ENCODE measurements at places on chromosomes 6 and 20.

DNA sequence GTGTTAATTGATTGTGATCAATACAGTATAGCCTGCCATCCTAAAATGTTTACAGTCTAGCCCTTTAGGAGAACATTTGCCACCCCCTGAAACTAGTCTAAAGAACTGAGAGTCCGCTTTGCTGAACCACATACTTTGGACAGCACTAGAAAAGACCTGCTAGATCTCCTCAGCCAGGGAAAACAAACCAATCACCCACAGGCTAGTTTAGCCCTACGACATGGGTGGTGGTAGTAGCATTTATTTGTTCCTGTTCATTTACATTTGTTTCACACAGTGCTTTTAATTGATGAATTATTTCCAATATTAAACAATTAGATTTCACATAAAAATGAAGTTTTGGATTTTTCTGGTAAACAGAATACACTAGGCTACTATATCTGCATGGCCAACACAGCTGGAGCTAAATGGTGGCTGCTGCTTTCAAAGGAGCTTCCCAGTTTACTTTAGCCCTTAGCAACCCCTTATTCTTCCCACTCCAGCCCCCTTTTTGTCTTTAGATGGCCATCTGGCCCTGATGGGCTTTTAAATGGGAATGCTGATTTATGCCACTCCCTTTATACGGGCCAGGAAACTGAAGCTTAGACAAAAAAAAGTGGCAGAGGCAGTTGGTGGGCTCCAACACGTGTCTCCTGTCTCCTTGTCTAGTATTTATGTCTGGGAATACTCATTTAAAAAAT is 72.4 kb downstream of the ADGRG6 start:
- no peak for DNase-seq

DNA sequence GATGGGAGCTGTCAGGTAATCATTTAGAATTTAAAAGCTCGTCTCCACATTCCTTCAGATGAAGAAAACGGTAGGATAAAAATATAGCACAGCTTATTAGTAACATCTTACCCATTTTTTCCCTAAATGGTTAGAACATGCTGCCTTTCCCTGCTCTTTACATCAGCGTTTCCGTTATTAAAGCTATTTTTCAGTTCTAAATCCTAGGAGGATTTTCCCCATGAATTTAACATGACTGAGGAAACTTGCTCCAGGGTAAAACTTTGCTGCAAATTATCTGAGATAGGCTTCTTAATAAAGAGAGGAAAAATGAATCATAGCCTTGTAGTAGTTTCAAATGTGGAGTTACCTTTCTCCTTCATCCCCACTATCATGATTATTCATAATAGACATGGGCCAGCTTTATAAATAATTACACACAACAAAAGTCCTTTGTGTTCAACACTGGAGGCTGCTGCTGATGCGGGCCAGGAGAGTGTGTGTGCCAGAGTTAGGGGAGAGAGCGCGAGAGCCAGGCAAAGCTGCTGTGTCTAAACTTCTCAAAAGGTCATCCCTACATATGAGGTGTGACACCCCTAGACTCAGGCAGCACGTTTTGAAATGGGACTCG is 24.4 kb downstream of the MYLIP start:
- no peak for DNase-seq

DNA sequence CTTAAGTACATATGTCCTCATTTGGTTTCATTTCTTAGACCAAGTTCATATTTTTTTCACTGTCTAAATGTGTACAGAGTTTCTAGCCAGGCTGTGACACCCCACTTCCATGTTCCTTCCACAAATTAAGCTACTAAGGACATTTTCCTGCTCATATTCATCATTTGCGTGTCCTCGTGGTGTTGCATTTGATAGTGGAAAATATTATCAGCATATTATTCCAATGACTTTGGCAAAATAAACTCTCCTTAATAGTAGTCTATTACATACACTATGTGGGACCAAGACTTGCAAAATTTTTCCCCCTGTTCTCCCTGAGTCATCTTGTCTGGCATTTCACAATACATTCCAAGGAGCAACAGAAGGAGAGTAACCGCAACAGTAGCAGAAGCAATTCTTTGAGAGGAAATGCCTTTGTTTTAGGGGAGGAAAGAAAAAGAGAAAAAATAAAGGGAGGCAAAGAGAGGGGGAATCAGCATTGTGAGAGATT is 599.2 kb downstream of the COL12A1 start:
- no peak for DNase-seq

DNA sequence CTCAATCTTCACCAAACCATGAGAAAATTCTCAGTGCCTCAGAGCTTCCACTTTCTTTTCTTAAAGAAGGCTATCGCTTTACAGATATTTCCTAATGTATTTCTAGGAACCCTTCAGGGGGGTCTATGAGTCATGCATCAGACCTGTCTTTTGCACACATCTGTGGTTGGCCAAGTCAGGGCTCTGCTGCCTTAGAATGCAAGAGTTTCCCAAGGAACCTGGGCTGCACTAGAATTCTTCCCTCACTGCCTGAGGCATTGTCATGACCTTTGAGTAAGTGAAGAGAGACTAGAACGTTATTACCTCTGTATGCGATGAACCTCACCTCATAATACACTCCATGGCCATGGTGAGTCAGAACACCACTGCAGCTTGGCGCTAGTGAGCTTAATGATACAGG is 365.0 kb upstream of the ID4 start:
- no peak for DNase-seq

DNA sequence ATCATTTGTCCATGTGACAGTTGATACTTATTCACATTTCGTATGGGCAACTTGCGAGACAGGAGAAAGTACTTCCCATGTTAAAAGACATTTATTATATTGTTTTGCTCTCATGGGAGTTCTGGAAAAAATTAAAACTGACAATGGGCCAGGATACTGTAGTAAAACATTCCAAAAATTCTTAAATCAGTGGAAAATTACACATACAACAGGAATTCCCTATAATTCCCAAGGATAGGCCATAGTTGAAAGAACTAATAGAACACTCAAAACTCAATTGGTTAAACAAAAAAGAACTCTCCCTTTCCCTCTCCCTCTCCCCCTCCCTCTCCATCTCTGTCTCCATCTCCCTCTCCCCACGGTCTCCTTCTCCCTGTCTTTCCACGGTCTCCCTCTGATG is 19.4 kb upstream of the EIF2S2 start:
- no peak for DNase-seq

GRCh38 chr6:16251706-16252105 is 13.3 kb downstream of the GMPR start:
- DNase-seq: no peak

DNA sequence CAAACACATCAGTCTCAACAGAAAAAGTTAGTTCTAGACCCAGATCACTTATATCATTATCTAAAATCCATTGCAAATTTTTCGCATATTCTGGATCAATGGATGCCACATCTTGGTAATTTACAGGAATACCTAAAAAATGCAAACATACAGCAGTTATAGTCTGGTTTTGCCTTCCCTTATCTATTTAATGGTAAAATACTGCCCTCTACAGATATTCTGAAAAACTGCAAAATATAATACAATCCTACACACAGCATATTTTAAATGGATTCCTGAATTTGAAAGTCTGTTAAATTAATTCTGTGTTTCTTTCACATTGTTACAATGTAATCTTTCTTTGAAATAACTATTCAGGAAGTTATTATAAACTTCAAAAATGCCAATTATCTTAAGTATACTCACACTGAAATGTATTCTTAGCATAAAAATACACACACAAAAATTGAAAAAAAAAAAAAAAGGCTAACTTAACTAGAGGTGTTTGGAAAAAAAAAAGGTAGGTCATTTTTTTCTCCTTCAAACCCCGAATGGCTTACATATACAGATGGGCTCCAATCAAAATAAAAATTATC is 88.4 kb downstream of the HACE1 start:
- peak; percentile 27 for DNase-seq

- no peak for DNase-seq
Observed at GRCh38 chr6:170019818-170020583, 268.6 kb downstream of the ERMARD start.

- DNase-seq: peak; percentile 83
Observed at GRCh38 chr6:38493931-38494547, 145.7 kb downstream of the BTBD9 start.
